ENCODE measurements at places on chromosomes 12 and 14.

DNA sequence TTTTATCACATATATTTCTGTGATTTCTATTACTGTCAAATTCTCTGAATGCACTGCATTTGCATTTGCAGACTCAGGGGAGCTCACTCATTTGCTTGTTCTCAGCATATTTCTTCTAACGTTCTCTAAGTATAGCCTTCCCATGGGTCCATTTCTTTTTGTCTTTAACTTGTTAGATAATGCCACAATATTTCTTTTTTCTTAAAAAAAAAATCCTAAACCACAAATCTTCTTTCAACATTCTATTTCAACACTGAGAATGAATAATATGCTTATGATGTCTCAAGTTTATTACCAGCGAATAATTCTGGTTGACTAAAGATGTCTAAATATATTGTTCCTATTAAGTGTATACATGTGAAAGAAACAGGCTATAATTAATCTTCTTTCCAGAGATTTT, 200.2 kb downstream of the ANO6 start:
- no peak for DNase-seq

- no peak for DNase-seq
Measured at GRCh38 chr14:104157016-104157928, 18.9 kb downstream of the KIF26A start.

GRCh38 chr12:84982888-84983287, 53.2 kb downstream of the TSPAN19 start:
- DNase-seq, result no peak

DNA sequence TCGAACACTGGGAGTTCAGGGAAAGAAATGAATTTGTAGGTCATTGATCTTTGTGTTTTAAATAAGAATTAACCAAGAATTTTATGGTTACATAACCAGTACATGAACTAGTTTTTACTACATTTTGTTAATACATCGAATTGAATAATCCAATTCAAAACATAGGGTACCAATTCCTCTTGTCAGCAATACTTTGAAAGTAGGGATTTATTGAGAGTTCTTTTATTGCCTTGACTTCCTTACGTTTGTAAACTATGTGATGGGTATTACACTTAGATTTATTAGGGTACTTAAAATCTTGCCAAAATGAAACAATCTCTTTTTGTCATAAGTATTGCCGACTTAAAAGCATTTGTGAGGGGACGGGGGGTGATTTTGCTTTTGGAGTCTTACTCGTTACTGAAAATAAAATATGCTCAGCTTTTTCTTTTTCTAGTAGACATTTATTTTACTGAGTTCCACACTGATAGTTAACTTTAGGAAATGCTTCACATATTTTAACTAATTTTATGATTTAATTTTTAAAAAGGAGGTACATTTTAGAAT, 22.4 kb downstream of the SOCS2 start:
- no peak for DNase-seq

DNA sequence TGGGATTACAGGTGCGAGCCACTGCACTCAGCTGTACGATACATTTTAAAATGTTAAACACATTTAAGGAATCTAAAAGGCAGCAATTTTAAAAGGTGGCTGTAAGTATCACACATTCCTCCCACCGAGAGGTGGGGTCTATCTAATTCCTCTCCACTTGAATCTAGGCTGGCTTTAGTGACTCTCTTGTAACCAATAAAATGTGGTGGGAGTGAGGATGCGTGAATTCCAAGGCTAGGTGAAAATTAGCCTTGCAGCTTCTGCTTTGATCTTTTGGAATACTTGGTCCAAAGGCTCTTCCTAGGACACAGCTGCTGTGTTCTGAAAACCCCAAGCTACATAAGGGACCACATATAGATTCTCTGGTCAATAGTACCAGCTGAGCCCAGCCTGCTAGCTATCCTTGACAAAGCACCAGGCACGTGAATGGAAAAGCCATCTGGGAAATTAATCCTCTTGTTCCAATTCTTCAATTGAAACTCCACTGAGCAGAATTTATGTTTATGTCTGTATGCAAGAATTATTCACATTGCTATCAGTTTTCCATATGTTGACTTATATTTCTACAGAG, 8.8 kb upstream of the GPRC5D start:
- DNase-seq, result no peak

- no peak for DNase-seq
Measured at GRCh38 chr12:80205960-80206359, 106.6 kb downstream of the OTOGL start.

DNA sequence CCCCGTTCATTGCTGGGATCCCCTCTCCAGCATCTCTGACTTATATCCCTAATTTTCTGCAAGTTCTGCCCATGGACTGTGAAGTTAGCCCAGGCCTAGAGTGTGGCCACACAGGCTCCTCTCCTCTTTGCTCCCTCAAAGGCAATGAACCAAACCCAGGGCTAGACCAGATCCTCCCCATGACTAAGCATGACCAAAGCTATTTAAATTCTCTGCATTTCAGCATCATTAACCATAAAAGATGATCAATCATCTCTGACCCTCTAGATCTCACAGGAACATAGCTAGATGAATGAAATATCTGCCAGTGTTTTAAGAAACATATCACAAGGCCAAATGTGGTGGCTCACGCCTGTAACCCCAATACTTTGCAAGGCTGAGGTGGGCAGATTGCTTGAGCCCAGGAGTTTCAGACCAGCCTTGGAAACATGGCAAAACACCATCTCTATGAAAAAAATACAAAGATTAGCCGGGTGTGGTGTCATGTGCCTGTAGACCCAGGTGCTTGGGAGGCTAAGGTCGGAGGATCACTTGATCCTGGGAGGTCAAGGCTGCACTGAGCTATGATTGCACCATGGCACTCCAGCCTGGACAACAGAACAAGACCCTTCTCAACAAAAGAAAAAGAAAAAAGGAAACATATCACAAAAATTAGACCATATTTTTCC, 2.2 kb upstream of the KRT3 start:
- DNase-seq, result no peak
